ENCODE measurements at places on chromosomes 5 and 9.
A peak's percentile ranks its signal among the peaks of the same experiment; 100 is the strongest.

DNA sequence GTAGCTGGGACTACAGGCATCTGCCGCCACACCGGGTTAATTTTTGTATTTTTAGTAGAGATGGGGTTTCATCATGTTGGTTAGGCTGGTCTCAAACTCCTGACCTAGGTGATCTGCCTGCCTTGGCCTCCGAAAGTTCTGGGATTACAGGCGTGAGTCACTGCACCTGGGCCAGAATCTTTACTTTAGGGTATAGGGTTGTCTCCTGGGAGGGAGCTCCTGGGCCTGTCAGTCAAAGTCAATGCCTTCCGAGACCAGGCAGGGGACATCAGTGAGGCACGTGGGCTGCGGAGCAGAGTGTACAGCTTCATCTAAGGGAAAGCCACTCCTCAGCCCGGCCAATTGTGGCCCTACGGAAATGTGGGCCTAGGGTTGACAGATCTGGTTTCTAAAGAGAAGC is 108.6 kb downstream of the FGF18 start:
- DNase-seq, result no peak

DNA sequence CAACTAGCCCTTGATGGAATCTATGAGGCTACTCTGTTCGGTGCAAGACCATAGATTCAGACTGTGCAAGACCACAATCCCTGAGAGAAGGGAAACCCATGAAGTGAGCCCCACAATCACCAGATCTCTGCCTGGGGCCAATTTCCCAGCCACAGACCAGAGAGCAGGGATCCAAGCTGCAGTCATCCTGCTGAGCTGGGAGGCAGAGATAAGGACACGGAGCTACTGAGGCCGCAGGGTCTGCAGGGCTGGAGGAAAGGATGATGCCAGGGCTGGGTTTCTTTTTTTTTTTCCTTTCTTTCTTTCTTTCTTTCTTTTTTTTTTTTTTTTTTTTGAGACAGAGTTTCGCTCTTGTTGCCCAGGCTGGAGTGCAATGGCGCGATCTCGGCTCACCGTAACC is 47.7 kb upstream of the FUBP3 start:
- no peak for DNase-seq

DNA sequence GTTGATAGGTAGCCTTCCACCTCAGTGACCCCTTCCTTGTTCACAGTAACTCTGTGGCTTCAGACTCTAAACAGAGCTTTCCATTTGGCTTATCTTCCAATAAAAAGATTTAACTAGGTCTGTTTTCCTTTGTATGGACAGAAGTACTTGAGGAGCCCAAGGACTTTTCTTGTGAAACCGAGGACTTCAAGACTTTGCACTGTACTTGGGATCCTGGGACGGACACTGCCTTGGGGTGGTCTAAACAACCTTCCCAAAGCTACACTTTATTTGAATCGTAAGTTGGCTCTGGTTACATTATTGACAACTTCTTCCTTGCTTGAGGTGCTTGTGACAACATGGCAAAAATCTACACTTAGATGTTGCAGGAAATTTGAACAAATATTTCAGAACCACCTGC is 39.4 kb downstream of the OSMR start:
- DNase-seq, result no peak

DNA sequence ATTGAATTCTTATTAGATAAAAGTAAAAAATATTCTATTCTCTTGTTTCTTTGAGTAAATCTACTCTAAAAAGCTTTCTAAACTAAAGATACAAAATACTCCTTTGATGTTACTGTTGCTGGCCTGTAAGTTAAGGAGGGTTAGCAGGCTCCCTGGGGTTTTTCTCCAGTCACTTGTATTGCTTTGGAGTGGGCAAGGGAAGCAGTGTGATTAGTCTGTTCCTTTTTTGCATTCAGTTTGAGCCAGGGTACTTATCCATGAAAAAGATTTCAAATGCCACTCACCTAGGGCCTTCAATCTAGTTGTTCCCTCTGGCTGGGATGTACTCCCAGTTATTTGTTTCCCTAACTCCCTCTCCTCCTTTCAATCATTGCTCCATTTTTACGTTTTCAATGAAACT is 256.2 kb upstream of the SMC2 start:
- no peak for DNase-seq

GRCh38 chr5:53358794-53359193 is 121.6 kb upstream of the FST start:
- no peak for DNase-seq

- peak; percentile 74 for DNase-seq
Observed at GRCh38 chr9:112059145-112059965, 115.7 kb downstream of the SUSD1 start.

GRCh38 chr9:80866576-80867227 is 822.6 kb downstream of the TLE1 start:
- DNase-seq, result peak; percentile 42

- no peak for DNase-seq
Observed at GRCh38 chr5:146338774-146339714, at the start of gene POU4F3. Gene POU4F3, plus strand, starts transcription at chr5:146338839. Its CDS starts 274 bp downstream, at chr5:146339113.

GRCh38 chr9:122100756-122101155 is 7.6 kb upstream of the TTLL11 start:
- DNase-seq, result no peak

- peak; percentile 70 for DNase-seq
Observed at GRCh38 chr5:132388244-132389050, 18.9 kb downstream of the SLC22A5 start.

- DNase-seq, result no peak
Observed at GRCh38 chr5:141636106-141636412, 590 bp downstream of the HDAC3 start.

GRCh38 chr9:71941060-71941568 is 29.7 kb downstream of the C9orf85 start:
- peak; percentile 57 for DNase-seq

- peak; percentile 27 for DNase-seq
Observed at GRCh38 chr5:143605403-143606005, 202.0 kb upstream of the NR3C1 start.

GRCh38 chr9:133734590-133735414 is 3.4 kb downstream of the SARDH start:
- no peak for DNase-seq

GRCh38 chr5:58886315-58887207 is 303.7 kb downstream of the RAB3C start:
- DNase-seq, result peak; percentile 31

- peak; percentile 59 for DNase-seq
Observed at GRCh38 chr5:32312197-32312594, 543 bp downstream of the MTMR12 start.

DNA sequence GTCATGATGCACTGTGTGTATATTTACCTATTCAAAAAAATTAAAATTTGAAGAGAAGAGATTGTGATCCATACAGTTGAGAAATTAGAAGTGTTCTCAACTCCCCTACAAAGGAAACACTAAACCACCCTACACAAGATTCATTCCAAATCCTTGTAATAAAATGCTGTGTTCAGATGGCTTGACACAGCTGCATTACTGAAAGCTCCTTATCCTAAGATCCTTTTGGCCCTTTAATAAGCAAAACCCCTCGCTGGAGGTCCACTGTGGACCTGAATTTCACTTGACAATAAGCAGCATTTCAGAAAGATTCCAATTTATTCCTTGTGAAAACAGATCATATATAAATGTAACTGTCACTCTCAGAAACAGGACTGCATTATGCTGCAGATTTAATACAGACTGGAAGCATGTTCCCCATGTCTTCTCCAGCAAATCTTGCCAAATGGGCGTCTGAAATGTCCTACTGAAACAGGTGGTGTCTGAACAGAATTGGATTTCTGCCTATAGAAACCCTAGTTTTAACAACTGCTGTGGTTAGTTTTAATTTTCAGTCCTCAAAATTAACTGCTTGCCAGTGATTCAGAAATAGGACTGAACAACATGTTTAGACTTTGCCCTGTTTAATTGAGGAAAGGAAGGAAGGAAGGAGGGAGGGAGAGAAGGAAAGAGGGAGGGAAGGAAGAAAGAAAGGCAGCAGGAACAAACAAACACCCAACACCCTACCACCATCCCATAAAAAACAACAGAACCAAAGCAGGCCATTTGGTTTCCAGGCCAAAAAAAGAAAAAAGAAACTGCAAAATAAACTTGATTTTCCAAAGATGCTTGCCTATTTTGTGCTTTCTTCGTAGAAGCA is 179.6 kb downstream of the MLLT3 start:
- no peak for DNase-seq

GRCh38 chr9:4138781-4139180 is 161.1 kb downstream of the GLIS3 start:
- DNase-seq, result no peak

- no peak for DNase-seq
Observed at GRCh38 chr9:84439250-84439649, 98.7 kb upstream of the SLC28A3 start.

GRCh38 chr5:164336276-164336675 is 830.9 kb downstream of the MAT2B start:
- DNase-seq, result no peak

DNA sequence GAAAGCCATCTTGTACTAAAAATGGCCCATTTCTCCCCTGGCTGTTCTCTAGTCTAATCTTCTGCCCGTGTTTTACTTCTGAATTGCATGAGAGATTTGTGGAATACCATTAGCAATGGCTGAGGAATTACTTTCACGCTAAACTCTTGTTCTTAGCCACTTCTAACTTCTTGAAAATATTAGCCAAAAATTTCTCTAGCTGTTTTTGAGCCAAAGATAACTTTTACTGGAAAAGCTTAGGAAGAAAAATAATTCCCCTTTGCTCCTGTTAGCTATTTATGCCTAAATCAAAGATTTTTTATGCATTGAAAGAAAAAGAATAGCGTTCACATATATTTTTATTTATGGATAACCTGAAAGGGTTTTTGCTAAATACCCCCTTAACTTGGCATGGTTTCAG is 287.8 kb downstream of the MTRR start:
- no peak for DNase-seq

DNA sequence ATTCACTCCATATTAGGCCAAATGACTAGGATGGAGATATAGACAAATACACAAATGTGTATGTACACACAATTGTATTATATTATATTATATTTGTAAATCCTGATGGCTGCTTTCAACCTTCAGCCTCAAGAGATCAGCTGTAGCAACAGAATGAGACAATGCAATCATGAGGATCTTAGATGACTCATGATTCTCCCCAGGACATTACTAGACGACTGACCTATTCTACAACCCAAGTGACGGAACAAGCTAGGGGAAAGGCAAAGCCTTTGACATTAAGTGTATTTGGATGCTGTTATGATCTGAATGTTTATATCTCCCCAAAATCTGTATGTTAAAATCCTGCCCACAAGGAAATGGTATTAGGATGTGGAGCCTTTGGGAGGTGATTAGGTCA is 66.5 kb downstream of the COX7C start:
- DNase-seq, result peak; percentile 23

GRCh38 chr5:133241179-133242092 is 189.6 kb downstream of the HSPA4 start:
- DNase-seq, result no peak

- no peak for DNase-seq
Observed at GRCh38 chr5:100550531-100551051, 15.4 kb downstream of the FAM174A start.
